ENCODE measurements at places on chromosomes 1 and 21.
A peak's percentile ranks its signal among the peaks of the same experiment; 100 is the strongest.

DNA sequence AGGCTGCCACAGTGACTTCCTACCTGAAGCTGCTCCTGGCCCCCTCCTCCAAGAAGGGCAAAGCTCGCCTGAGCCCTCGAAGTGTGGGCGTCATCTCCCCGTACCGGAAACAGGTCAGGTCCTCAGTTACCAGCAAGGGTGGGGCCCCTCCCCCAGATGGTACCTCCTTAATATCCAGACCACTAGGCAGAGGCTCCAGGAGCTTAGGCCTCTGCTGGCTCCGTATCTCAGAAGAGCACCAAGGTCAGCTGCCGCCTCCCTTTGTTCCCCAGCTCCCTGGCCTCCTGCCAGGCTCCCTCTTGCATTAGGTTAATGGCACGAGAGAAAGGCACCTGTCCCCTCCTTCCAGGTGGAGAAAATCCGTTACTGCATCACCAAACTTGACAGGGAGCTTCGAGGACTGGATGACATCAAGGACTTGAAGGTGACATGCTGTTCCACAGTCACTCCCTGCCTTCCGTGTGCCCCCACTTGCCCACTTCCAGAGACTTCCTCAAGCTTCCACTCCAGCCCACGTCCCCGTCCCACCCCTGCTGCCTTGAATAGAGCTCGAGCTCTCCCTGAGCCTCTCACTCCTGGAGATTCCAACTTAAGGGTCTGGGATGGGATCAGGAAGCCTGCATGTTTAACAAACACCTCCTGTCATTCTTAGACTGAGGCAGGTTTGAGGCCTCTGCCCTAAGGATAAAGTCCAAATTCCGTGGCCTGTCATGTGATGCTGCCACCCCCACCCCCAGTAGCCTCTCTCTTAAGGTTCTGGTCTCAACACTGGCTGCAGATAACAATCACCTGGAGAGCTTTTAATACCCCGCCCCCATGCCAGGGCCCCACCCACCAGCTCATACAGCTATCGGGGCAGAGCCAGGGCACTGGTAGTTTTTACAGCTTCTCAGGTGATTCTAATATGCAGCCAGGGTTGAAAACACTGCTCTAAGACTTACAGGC is 8.3 kb downstream of the RHOC start:
- ATAC-seq, result no peak

- no peak for ATAC-seq
Observed at GRCh38 chr1:216532251-216532798, 109.1 kb upstream of the USH2A start.

DNA sequence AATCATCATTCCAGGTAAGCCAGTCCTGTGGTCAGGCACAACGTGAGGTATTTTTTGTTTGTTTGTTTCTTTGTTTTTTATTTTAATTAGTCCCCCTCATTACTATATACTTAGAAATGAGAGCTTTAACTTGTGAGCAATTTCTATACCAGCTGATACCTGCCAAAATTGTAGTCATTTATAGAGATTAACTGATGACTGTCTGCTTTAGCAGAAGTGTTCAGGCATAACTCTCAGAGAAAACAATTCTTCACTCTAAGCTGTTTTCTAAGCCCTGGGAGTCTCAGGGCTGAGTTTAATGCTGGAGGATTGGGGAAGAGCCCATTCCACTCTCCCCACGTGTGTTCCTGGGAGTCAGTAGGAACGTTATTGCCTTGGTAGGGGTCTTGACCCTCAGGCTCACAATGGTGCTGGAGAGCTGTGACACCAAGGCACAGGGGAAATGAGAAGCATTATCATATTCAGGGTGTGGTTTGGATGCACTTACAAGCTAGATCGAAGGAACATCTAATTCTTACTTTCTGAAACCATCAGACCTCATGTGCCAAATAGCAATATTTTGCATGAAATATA is 168.2 kb downstream of the CLIC6 start:
- no peak for ATAC-seq

GRCh38 chr1:66395202-66396061 is 138.5 kb upstream of the SGIP1 start:
- ATAC-seq, result no peak

- ATAC-seq, result peak; percentile 72
Observed at GRCh38 chr1:221392453-221392852, 349.4 kb downstream of the DUSP10 start.

GRCh38 chr1:55957276-55957675 is 622.1 kb downstream of the PLPP3 start:
- ATAC-seq, result no peak

DNA sequence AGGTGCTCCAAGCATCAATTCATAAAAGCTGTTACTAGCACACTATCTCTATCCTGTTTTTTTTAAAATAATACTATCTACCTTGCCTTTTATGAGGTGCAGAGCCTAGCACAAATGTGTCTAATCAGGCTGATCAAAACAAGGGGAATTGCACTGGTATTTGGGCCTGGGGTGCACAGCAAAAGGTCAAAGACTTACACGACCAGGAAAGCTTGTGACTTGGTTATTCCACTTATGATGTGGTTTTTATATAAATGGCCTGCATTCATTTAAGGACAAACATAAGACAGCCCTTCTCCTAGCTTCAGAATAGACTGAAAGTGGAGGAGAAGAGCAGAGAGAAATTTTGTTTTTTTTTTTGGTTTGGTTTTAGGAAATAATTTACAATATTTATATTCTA is 98.4 kb upstream of the SGIP1 start:
- ATAC-seq, result no peak

- ATAC-seq, result no peak
Observed at GRCh38 chr21:21096956-21097355, 98.7 kb downstream of the NCAM2 start.

DNA sequence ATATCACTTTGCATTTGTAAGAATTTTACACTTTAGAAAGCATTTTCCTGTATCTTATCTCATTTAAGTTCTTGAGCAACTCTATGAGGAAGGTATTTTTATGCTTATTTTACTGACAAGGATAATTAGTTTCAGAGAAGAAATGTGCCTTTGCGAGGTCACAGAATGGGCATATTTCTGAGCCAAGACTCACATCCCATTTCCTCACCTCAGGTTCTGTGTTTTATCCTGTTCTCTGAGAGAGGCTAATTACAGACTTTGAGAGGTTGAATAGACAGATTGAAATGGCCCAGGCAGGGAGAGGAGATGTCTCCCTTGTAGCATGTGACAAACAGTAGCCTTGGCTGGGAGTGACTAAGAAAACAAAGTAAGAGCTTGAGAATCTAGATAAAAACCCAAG is 39.1 kb upstream of the ZC3H11B start:
- no peak for ATAC-seq

DNA sequence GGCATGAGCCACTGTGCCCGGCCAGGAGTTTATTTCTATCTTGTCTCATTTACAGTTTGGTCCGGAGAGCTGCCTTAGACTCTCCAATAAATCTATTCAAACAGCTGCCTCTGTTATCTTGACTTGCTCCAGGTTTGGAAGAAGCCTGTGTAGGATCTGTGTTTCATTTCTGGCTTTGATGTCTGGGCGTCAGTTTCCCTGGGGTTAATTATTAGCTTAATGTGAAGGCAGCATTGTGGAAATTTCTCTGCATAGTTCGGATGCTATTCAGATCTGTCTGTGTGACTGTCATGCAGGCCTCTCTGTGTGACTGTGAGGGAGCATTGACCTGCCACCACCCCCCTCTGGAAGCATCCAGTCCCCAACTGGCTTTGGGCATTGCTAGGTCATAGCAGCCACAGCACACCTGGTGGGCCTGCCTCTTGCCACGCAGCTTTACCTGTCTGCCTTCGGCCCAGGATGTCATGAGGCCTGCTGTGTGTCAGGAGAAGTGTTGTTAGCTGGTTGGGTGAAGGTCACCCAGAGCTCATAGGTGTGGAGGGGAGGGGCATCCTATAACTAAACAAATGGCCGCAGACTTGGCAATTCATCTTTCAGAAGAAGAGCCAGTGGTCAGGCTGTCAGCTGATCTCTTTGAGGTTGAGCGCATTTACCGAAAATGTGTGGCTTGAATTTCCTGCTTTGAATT is 9.8 kb downstream of the IFNGR2 start:
- ATAC-seq, result peak; percentile 3

- ATAC-seq, result no peak
Observed at GRCh38 chr1:65431111-65431705, 10.7 kb downstream of the LEPR start.

DNA sequence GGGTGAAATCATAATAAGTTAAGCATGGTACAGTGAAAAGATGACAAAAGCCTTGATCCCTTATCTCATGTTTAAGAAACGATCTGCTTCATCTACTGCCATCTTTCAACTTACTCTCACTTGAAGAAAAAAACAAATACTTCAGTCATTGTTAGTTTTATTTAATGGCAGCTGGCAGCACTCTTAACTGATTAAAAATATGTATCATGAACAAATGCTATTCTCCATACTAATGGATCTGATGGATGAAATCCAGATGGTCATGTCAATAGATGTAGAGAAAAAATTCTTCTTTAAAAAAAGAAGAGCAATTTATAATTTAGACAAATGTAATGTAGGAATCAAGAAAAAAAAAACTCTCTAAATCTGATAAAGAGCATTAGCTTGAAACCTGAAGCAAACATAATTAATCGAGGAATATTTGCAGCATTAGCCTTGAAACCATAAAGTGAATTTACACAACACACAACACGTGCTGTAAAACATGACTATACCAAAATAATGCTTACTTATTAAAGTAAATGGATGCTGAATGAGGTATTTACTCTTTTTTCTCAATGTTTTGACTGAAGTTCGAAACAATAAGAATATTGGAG is 579.0 kb upstream of the ADAMTS5 start:
- no peak for ATAC-seq

DNA sequence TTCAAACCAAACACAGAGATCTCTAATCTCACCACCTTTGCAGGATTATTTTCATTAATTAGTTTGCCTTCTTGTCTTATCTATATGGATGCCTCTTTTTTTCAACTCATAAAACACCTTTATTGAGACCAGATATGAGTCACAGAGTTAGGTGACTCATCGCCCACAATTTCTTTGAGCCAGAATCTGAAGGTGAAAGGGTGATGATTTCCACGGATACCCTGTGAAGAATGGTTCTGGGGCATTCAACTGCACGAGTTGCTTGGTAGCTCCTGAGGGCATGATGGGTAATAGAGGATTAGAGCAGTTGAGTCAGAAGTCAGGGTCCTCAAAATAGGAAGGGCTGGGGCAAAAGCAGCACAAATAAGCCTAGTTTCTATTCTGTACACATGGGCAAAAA is 128.2 kb downstream of the TBX19 start:
- ATAC-seq, result peak; percentile 37

- ATAC-seq, result no peak
Observed at GRCh38 chr1:154707901-154708463, 100.0 kb upstream of the ADAR start.

- no peak for ATAC-seq
Observed at GRCh38 chr1:247824023-247824422, at the start of gene OR14A16. Gene OR14A16, minus strand, starts transcription at chr1:247824119. Its CDS starts 8,390 bp downstream, at chr1:247815729.

DNA sequence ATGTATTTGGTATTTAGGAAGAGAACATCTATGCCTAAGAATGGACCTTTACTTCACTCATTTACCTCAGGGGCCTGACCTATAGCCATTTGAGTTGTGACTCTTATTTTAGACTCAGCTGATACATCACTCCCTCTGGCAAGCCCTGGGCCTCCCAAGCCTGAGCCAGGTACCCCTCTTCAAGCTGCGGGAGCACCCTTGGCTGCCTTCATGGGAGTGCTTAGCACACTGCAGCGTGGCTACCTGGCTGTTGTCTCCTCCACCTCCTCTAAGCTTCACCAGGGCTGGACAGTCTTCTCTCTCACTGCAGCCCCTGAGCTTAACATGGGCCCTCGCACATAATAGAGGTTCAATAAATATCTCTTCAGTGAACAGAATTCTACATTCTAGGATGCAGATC is 23.5 kb upstream of the LHX4 start:
- ATAC-seq, result no peak

DNA sequence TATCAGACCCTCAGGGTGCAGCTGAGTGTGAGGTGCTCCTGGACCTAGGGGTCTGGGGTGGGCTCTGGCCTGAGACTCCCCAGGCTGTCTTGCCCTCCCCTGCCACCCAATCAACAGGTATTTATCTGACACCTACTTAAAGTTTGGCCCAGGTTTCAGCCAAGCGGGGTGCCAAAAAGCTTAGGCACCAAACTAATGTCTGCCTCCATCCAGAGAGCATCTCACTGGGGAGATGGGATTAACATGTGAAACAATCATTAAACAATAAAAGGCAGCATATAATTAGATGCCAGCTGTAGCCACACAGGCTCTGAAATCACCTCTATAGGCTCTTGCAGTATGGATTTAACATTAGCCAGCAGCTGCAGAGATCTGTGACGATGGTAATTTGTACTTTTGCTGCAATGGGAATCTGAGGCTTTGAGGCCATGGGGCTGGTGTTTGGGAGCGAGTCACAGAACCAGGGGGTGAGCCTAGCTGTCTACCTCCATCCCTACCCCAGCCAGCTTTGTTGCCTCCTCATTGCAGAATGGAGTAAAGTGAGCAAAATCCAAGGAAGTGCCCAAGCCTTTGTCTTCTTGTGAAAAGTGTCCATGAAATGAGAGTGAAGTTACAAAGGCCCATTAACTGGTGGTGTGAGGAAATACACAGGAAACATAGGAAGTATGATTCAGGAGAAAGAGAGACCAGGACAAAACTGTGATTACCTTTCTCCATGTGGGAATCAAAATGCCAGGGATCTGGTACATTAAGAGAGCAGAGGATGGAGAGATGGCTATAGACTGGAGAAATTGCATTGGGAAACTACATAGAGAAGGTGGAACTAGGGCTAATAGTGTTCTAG is 36.1 kb downstream of the EIF2D start:
- ATAC-seq, result no peak

DNA sequence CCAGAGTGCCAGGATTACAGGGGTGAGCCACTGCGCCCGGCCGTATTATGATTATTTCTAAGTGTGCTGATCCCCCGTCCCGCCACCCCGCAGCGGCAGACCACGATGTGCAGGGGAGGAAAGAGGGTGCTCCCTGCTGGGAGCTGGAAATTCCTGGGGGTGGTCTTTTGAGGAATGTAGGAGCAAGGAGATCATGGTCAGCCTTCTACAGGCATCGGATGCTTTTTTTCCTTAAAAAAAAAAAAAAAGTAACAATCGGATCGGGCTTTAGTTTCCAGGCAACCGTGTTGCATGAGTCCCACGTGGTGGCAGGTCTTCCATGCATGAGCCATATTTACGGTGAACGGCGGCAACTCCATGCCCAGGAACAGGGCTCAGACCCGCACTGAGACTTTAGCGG is 74.2 kb upstream of the COX20 start:
- ATAC-seq, result no peak

DNA sequence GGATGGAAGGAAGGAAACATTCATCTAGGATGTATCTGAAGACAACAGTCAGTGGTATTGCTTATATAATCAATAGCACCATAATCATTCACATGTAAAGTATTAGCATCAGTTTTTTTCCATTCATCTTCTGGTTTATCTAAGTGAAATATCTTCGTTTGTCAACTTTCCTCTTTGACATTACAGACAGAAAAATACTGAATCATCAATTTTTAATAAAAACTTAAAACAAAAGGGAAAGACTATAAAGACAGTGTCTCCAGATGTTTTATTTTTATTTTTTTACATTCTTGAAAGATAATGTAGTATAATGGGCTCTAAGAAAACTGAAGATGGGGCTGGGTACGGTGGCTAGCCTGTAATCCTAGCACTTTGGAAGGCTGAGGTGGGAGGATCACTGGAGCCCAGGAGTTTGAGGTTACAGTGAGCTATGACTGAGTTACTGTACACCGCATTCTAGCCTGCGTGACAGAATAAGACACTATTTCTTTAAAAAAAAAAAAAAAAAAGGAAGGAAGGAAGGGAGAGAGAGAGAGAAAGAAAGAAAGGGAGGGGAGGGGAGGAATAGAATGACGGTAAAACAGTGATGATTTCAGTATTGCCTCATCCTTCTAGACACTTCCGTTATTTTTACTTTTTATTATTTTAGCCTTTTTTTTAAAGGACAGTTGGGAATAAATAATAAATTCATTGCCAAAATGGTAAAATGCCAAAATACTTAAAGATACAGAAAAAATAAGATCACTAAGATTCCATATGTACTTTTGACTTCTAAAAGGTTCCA is 89.5 kb downstream of the NRIP1 start:
- no peak for ATAC-seq
